ENCODE measurements at places on chromosomes 6 and 20.

DNA sequence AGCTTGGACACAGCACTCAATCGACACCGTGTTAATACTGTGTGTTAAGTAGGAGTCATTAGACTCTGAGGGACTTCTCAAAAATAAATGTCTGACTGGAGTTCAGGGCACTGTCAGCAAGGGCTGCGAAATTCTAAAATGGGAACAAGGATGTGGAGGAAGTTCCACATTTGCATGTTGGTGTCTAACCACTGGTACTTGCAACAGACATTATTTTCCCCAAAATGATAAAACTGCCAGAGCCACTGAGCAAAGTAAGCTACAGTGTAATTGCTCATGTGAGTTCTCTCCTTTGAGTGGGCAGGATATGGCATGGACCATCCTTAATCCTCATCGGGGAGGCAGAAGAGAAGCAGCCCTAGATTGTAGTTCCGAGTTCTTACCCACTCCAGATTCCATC lies 215.9 kb downstream of the SLC24A3 start:
- DNase-seq: no peak

DNA sequence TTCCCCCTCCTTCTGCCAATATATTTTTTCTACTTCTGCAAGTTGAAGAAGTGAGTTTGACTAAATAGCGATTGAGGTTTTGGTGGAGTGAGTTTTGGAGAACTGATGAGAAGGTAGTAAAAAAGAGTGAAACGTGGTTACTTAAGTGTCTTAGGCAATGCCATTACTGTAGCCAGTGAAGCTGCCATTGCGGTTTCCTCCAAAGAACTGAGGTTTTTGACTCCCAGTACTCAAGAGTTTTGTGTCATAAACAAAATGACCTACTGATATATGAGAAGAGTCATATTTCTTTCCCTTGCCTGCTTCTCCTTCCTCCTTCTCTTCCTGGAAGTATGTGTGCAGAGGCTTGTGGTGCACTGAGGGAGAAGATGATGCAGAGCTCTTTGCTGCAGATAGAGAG lies 554.5 kb upstream of the MAP3K7 start:
- no peak for DNase-seq

DNA sequence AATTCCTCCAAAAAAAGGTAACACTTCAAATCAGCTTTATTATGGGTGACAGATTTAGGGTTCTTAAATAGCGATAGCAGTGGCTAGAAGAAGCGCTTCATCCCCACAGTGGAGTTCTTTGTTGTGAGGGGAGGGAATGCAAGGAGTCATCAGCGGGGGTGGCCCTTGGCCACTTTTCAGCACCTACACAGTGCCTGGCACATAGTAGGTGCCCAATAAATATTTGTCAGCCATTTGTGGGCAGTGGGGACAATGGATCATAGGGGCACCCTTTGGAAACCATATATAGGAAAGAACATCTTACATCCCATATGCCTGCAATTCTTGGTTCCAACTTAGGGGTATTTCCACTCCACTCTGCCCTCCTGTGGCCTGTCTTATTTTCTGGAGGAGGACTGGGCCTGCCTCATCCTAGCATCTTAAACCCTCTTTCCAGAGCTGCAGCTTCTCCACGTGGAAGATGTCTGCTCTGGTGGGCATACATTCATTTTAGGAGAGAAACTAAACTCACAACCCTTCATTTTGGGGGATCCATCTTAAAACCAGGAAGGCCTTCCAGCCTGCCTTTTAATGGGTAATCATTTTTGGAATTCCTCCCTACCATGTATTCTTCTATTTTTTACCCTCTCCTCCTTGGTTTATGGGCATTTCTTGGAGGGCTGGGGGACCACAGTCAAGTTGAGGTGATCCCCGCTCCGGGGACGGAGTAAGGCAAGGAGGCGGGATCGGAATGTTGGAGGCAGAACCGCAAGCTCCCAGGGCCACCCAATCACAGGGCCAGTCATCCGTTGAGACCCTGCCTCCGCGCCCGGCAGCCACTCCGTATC lies 2.6 kb upstream of the GPSM3 start:
- DNase-seq: no peak

- no peak for DNase-seq
These were observed 192.0 kb downstream of the LRFN2 start for GRCh38 chr6:40395066-40395697.

DNA sequence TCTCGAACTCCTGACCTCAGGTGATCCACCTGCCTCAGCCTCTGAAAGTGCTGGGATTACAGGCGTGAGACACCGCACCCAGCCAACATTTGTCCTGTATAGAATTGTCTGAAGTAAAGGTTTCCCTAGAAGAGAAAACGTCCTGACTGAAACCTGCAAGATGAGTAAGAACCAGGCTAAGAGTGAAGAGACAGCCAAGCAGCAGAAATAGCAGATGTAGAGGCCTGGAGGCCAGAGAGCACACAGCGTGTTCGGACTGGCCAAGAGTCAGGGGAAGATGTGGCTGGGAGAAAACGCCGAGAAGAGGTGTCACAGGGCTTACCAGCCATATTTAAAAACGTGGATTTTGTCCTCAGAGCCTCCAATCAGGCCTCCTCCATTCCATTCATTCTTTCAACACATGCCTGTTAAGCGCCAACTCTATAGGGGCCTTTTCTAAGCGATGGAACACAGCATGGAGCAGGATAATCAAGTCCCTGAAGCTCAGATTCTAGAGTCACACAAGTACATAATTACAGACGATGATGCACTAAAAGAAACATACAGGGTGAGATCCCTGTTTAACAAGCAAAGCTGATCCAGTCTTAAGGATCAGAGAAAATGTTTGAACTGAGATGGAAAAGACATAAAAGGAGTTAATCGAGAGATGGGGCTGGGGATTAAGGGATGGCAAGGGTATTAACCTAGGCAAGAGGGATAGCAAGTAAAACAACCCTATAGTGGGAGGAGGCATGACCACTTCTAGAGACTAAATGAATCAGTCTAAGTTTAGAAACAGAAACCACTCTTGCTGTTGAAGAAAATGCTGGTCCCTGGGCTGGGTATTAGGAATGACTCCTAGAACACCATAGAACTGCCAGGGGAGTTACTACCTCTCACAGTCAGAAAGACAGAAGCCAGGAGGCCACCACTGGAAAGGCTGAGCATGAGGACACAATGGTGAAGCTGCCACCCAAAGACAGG lies 4.8 kb downstream of the ZCCHC3 start:
- DNase-seq: no peak

DNA sequence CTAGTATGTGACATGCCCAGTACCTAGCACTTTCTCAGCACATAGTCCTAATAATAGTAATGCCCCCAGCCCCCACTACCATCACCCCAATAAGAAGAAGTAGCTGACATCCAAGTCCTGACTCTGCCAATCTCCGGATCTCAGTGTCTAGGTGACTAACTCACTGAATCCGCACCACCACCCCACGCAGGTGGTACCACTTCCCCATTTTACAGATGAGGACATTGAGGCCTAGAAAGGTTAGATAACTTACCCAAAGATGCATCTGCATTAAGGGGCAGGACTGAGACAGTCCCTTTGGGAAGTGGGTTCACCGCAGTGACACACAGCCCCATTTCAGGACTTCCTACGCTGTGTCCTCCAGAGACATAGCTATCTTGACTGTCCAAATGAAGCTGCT lies 241.2 kb downstream of the TFAP2C start:
- DNase-seq: no peak

DNA sequence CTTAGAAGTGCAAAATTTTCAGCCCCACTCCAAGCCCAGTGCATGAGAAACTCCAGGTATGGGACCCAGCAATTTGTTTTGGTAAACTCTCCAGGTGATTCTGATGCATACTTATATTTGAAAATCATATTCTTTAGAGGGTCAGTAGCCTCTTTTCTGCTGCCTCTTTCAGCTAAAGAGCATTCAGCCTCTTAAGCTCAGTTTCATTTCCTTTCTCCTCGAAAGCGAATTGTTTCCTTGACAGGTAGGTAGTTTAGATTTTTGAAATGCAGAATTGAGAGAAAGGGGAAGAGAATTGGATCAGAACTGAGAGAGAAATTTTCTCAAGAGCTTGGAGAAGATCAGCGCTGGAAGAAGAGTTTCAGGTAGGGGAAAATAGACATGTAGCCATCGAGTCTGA lies 995.8 kb upstream of the FLRT3 start:
- DNase-seq: no peak

GRCh38 chr6:51620971-51621370 lies 466.4 kb downstream of the PKHD1 start:
- no peak for DNase-seq

GRCh38 chr6:161744211-161745067 lies 470.6 kb upstream of the AGPAT4 start:
- DNase-seq: no peak

DNA sequence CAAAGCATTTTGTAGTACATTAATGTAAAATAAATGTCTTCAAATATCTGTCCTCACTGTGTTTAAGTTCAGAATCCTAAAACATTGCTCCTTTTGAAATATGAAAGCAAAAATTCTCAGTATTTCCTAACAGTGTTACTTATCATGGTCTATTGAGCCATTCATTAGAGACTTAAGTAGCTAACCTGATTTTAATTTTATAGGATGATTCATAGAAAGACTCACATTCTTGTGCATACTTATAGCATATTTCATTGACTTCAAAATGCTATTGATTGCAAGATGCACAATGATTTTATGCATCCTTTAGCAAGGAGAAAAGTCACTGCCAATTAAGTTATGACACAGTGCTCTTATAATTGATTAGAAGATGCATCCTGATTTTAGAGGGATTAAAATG lies 85.7 kb downstream of the HIVEP1 start:
- no peak for DNase-seq

DNA sequence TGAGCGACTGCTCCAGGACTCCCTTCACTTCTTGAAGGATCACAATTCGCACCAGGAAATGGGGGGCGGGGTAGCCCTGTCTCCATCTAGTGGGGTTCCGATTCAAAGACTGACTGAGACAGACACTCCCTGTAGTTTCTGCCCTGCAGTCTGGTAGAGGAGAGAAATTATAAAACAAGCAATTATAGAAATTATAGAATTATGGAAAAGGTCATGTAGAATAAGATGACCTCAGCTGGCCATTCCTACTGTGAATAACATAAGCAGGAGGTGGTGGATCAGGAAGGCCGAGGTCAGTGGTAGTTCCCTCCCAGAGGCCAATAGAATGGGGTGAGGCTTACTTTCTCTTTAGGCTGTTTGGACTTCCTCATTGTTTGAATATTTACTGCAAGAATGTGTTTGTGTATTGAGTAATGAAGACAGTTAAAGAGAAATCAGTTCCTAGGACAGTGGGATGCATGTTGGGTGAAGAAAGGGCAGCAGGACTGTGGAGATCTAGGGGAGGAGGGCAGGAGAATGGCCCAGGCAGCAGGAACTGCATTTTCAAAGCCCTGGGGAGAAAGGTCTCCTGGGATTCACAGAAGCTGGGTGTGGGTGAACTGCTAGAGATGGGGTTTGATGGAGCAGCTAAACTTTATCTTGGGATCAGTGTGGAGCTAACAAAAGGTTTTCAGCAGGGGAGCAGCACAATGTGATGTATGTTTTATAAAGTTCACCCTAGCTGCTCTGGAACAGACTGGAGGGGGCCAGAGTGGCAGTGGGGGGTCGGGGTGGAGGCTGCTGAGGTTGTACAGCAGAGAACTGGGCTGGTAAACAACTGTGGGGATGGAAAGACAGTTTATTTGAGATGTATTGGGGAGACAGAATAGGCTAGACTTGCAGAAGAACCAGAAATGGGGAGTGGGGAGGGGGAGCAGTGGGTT lies 2.1 kb downstream of the ZNF341 start:
- no peak for DNase-seq

- no peak for DNase-seq
These were observed 29.4 kb downstream of the TRAF3IP2 start for GRCh38 chr6:111576291-111576690.

- no peak for DNase-seq
These were observed 68.2 kb downstream of the PRDM1 start for GRCh38 chr6:106154326-106154725.

DNA sequence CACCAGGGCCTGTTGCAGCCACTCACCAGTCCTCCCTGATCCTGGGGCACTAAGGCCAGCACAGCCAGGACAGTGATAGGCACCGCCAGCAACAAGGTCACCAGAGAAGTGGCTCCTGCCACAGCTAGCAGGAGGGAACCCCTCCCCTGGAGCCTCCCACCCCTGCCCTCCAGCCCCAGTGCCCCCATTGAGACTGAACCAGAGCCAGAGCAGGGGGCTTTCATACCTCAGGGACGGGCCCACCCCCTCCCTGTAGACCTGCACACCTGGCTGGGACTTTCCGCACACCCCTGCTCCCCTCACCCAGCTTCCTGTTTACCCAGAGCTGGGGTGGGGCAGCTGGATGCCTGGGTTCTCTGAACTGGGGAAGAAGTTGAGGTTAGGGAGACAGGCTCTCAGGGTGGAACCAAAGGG lies at the start of gene LTB:
TSS of gene LTB (minus strand) at position 195 of the 414 bp plus-strand sequence. CDS start at position 188, 7 bp downstream.
- no peak for DNase-seq

DNA sequence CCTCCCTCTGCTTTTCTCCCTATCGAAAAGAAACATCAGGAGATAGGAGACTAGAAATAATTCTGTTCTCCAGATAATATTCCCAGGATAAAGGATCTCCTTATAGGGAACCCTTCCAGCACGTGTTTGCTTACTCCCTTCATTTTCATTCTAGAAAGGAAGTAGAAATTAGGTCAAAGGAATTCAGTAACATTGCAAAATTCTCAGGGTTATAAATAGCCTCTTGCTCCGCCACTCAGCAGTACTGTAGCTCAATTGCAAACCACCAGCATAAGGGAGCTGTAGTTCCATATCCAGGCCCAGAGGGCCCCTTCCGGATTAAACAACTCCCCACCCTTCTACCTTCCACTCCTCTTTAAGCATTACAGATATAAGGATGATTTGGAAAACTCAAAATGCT lies 6.2 kb downstream of the ELMO2 start:
- no peak for DNase-seq

- DNase-seq: no peak
These were observed 241.0 kb downstream of the ADGRG6 start for GRCh38 chr6:142542704-142543233.

GRCh38 chr6:15370733-15371671 lies 125.1 kb downstream of the JARID2 start:
- no peak for DNase-seq

DNA sequence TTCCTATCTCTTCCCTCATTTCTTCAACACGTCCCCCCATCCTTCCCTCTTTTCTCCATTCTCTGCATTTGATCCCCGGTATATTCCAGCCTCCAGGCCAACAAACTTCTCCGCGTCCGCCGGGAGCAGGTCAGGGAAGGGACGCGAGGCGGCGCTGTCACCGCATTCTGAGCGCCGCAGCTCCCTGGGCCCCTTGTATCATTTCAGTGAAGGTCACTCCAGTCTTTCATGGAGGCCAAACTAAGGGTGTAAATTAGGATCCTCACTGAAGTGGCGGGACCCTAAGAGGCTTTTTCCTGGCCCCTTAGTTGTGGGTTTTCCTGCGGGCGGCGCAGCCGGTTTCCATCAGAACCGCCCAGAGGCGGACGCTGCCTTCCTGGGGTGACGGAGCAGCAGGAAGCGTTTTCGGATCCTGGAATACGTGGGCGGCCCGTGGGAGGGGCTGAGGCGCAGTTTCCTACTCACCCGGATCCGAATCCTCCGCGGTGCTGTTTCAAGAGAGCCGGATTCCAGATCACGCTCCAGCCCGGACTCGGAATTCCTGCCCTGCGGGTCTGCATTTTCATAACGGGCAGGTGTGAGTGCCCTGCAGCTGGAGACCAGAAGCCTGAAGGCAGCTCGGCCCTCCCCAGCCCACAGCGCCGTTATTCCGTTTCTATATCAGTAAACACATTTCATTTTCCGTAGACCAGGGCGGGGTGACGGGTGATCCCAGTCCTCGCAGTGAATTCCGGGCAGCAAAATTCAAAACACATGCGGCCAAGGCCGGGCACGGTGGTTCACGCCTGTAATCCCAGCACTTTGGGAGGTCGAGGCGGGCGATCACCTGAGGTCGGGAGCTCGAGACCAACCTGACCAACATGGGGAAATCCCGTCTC lies 3.6 kb upstream of the MICA start:
- no peak for DNase-seq

- no peak for DNase-seq
These were observed 12.4 kb downstream of the C20orf96 start for GRCh38 chr20:278181-278580.

Data from cortex of kidney (tissue), 1 donor.